SK-MEL-5 (cell line): ENCODE measurements at places on chromosomes 4 and X. TPM values are rescaled to one million over a fixed set of nuclear protein-coding genes. Genes with fewer than 3 reads are reported as not detected.

GRCh38 chr4:797066-797465, 28.9 kb downstream of the CPLX1 start:
- DNase-seq, result no peak

The CSAG2 gene
- 1.1 TPM in 1 of 2 replicates, not detected in the other for total RNA-seq

The ALAS2 gene
- not detected in 2 replicates for total RNA-seq

GRCh38 chr4:1998296-1998695, 10.5 kb downstream of the NELFA start:
- no peak for DNase-seq

DNA sequence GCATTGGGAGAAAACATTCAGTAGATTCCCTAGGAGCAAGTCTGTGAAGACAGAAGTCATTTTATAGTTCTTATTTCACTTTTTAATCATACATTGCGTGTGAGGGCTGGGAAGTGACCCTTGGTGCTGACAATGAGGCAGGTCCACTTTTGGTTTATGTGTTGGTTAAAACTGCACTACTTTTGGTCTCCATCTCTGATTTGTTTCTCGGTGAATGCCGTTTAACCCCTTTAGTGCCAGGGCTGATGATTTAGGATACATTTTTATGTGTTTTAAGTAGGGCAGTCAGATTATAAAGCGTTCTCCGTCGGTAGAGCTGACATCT, 110.4 kb downstream of the AFF1 start:
- DNase-seq, result no peak

- DNase-seq, result no peak
Measured at GRCh38 chr4:143076723-143077122, 108.0 kb upstream of the USP38 start.

GRCh38 chrX:118679290-118679689, 48.1 kb upstream of the IL13RA1 start:
- peak; percentile 4 for DNase-seq

- DNase-seq, result no peak
Measured at GRCh38 chrX:39117101-39117500, 315.8 kb downstream of the MID1IP1 start.

DNA sequence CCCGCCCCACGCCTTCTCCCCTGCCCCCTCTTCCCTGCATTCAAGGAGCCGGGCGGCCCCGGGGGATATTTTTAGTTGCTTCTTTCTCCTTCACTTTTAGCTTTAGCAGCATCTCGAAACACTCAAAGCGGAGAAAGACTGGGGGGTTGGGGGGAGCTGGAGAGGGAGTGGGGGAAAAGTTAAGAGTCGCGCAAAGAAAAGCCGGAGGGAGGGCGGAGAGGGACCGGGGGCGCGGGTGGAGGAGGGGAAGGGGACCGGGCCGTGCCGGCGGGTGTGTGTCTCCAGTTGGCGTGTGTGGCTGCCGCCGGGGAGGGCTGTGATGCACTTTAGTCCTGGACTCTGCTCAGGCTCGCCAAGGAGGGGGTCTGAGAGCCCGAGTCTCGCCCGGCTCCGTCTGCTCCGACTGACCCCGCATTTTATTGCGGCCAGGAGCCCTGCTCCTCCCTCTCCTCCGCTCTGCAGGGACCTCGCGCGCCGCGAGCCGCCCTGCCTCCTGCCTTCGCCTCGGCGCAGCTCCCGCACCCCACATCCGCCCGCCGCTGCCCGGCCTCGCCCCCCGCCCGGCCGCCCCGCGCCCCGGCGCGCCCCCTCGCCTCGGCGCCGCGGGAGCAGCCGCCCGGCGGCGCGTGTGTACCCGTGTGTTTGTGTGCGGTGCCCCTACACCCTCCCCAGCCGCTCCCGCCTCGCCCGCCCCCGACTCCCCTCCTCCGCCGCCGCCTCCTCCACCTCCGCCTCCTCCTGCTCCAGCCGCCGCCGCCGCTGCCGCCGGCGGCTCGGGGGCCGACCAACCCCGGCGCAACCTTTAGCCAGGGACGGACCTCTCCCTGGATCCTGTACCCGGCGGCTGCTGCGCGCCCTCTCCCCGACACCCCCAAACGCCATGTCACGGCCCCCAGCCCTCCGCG, 1.4 kb downstream of the ZNF827 start:
- DNase-seq, result peak; percentile 52

DNA sequence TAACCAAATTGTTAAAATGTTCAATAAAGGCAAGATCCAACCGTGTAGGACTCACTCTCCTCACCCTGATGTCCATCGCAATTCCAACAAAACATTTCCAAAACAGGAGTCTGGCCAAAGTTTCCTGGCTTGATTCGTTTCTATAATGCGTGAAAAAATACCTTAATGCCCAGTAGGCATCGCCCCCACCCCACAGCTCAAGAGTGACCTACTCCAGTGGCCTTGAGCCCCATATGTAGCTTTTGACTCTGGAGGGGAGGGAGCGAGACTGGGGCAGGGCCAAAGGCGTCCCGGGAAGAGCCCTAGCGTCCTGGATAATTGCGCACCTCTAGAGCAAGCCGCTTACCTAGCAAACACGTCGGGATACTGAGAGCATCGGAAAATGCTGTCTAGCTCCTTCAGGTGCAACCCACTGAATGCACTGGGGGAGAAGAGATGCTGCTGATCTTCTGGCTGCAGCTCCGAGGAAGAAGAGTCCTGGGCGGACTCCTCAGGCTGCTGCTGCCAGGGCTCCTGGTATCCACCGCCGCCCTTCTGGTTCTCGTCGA, 55.6 kb upstream of the NKAP start:
- DNase-seq, result no peak

The AFM gene
- not detected in 2 replicates for total RNA-seq

DNA sequence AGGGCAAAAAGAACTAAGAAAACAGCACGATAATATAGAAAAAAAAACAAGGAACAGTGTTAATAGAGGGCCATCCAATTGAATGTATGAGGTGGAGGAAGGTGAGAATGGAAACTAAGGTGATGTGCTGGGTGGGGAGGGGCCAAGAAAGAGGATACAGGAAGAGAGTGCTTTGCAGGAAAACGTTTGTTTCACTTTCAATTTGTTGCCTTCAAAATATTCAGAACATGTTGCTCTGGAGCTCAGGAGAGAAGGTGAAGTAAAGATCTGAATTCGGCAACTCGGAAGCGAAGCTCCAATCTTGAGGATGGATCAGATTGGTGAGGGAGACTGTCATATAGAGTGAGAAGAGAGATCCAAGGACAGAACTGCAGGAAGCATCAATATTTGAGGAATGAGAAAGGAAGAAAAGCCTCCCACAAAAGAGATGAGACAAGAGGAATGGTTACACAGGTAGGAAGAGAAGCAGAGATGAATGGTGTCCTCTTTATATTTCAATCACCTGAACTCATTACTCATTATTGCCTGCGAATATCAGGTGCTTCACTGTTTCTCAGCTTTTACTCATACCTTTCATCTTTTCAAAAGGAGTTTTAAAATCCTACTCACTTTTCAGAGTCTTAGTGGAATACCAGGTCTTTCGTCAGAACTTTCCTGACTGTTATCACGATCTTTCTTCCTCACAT, 14.7 kb upstream of the SEC24D start:
- DNase-seq, result no peak

The DMD gene
- total RNA-seq, result 12.8 and 12.9 TPM in 2 replicates

- peak; percentile 53 for DNase-seq
Measured at GRCh38 chr4:10115797-10116568, 616 bp downstream of the WDR1 start.

GRCh38 chr4:95013236-95013635, 255.5 kb downstream of the BMPR1B start:
- no peak for DNase-seq

- DNase-seq, result no peak
Measured at GRCh38 chr4:77035153-77035552, 40.6 kb downstream of the CCNI start.

GRCh38 chr4:15610855-15611254, 44.3 kb downstream of the FBXL5 start:
- DNase-seq, result no peak

DNA sequence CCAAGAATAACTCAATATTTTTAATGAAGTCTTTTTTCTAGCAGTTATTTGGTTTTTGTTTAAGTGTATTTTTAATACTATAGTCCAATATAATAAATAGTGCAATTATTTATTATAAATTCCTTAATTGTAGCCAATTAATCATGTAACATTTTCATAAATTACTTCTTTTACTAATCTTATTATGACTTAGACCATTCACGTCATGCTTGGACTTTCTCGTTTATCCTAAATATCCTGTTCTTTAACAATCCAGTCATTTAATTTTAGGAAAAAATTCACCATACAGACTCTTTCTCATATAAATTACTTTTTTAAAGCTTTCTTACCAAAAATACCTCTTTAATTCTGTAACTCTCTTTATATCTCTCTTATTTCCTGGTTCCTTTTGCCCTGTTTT, 350.1 kb downstream of the AR start:
- no peak for DNase-seq
